ENCODE measurements at places on chromosomes 7 and 10.

DNA sequence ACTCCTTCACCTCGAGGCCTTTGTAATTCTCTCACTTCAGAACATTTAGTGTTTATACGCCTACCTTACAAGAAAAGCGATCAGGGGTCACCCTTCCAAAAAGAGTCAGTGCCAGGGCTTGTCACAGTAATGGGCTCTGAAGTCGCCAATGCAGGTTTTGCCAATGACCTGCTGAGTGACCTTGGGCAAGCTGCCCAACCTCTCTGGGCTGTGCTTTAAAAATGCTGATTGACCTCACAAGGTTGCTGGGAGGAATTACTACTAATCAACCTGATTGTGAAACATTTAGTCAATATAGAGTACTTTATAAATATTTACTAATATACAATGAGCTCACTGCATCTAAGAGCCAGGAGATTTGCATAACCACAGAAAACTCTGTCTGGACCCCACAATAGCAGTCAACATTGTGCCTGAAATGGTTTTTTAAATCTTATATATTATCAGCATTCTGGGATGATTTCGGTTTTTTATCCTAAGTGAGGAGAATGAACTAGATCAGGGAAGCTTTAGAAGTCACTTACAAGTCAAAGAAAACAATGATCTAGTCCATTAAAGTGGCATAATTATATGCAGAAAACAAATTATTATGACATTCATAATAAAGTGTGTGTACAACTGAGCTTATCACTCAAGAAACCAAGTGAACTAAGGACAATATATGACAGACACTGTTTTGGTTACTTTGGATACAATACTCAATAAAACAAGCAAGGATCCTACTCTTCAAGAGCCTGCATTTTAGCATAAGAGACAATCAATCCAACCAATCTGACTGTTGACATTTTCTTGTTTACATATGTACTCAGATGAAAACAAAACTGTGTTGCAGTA lies 290.5 kb downstream of the SORCS1 start:
- DNase-seq, result no peak

DNA sequence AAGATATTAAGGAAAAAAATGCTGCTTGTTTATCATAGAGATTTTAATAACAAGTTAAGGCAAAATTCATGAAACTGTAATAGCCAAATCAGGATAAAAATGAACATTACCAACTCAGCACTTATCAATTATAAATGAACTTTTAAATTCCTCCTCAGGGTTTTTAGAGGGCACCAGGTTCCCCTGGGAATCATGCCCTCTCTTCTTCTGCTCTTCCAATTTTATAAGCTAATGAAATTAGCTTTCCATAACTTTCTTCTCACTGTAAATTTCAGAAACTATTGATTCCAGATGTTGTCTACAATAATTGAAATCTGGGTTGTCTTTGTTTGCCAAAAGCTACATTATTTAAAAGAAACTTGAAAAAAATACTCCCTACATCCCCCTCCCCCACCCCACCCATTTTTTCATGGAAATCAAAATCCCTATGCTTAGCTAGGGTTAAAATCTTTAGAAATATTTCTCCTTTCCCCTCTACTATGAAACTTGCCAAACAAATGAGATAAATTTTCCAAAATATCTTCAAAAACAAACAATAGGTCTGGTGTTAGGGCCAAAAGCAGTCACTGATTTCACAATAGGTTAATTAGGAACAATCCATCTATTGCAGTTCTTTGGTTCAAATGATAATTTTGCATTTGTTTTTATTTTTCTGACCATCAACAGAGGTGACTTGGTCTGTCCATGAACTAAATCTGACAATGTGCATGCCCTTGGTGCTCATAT lies 187.7 kb downstream of the DOCK4 start:
- DNase-seq, result no peak

DNA sequence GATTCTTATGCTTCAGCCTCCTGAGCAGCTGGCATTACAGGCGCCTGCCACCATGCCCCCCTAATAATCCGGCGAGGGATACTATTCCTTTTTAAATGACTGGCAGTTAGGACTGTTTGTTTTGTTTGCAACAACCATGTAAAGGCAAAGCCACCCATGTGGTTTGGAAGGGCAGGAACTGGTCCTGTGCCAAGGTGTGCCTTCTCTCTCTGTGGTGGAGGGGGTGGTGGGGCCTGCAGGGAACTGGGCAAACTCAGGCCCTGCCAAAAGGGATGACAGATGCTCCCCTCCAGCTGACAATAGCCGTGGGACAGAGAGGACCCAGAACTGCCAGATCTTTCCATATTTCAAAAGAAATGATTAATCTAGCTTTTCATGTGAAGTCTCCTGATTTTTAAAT lies 23.5 kb upstream of the WAPL start:
- DNase-seq, result no peak

DNA sequence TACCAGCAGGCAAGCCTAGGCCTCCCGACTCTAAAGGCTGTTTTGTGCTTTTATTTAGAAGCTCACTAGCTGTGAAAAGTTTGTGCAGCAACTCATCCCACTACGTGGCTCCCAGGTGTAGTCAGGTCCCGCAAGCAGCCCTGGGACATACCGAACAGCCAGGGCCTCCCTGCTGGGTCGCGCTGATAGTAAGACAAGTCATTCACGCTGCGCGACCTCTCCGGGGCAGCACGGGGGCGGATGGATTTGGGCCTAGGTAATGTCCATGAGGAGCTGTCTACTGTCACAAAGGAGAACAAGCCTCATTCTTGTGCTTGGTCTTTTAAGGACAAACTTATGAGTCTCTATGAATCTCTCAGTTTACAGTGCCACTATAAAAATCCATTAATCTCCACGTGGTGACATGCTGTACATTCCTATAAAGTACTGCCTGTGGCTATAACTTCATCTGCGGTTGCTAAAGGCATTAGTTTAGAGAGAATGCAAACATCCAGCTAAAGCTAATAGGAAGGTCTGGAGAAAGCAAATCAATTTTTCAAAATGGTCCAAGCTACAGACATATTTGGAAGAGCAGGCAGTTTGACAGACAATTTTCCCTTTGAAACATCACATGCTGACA lies 546.8 kb downstream of the PHTF2 start:
- DNase-seq, result no peak

DNA sequence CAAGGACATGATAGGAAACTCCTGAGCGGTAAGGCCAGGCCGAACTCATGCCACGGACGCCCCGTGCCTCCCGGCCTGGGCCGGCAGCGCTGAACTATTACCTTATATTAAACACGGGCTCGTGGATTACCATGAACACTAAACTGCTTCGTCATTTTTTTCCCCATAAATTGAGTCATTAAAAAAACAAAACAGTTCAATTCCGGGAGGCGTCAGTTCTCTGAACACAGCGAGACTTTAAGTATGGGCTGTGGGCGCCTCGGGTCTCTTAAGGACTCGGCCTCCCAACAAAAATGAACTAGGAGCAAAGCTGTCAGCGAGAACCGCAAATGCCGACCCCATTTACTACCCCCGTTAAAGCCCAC lies 519 bp downstream of the PITRM1 start:
- DNase-seq, result no peak
